Panc1 (cell line): ENCODE measurements at places on chromosomes 4 and X.

GRCh38 chrX:95382799-95383198 lies 1301.8 kb upstream of the DIAPH2 start:
- DNase-seq: no peak

- DNase-seq: no peak
Observed at GRCh38 chr4:2767705-2768074, 11.6 kb upstream of the TNIP2 start.

GRCh38 chr4:142311916-142312315 lies 534.2 kb downstream of the INPP4B start:
- DNase-seq: no peak

DNA sequence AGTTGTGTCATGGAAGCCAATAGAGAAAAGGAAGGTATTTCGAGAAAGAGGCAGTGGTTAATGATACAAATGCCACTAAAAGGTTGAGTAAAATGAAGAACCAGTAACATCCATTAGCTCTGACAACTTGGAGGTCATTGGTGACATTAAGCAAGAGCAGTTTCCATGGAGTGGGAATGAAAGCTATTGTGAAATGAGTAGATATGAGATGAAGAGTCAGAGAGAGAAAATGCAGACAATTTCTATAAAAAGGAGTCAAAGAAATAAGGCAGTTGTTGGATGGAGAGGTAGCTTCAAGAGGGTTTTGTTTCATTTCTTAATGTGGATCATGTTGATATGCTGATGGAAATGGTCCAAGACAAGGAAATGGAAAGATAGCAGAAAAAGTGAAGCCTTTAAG lies 9.6 kb upstream of the AMTN start:
- DNase-seq: no peak

GRCh38 chrX:68895341-68895755 lies 66.5 kb downstream of the EFNB1 start:
- no peak for DNase-seq

GRCh38 chrX:15373976-15374375 lies 10.2 kb downstream of the VEGFD start:
- no peak for DNase-seq

GRCh38 chrX:155108427-155108826 lies 37.1 kb downstream of the BRCC3 start:
- DNase-seq: no peak

DNA sequence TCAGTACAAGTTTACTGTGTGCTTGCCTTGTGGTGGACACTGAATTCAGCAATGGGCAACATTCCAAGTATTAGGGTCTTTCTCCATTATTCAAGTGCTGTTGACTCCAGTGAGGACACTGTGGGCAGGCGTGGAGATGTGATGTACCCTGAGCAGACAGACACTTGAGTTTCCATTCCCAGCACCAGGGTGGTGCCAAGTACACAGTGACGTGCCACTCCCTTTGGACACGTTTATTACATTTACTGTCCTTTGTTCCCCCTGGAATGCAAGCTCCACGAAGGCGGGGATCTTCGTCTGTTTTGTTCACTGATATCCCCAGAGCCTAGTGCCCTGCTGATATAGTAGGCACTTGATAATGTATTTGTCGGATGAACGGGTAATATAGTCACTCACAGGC lies 130.6 kb upstream of the STX18 start:
- no peak for DNase-seq

GRCh38 chr4:52311464-52312125 lies 260.5 kb downstream of the SPATA18 start:
- DNase-seq: no peak

GRCh38 chrX:45794995-45795337 lies 594.3 kb upstream of the DIPK2B start:
- DNase-seq: no peak

DNA sequence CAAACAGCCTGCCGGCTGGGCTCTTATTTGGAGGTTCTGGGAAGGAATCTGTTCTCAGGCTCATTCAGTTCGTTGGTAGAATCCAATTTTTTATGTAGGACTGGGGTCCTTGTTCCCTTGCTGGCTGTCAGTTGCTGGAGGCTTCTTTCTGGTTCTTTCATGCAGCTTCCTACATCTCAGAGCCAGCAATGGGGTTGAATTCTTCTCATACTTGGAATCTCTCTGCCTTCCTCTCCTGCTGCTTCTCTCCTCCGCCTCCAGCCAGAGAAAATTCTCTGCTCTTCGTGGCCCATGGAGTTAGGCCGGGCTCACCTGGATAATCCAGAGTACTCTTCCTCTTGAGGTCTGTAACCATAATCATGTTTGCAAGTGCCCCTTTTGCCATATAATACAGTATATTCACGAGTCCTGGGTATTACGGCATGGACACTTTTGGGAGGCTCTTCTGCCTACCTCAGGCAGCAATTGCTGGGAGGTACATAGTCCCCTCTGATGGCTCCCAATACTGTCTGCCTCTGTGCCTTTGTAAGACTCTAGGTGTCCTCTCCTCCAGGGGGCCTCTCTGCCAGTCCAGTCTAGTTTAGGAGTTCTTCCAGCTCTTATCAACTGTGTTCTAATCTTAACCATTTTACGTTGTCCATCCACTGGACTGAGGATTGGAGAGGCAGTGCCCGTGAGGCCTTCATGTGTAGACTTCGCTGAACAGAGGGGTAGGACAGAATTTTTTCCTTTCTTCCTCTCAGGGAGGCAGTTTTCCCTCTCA lies 2.2 kb downstream of the TRMT44 start:
- no peak for DNase-seq

DNA sequence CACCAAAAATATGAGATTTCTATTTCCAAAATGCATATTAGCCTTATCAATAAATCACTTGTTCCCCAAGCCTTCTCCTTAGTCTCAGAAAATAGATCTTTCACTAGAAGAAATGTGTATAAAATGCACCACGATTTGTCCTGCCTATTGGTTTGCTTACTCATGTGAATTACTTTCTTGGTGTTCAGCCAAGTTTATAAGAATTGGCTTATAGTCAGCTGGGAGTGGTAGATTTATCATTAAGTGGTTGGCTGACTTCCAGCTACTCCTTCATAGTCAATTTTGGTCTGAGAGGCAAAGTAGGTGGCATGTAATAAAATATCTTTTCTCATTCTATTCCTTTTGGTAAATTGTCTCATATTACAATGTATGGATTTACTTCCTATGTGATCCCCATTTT lies 1.3 kb downstream of the SULT1E1 start:
- DNase-seq: no peak

GRCh38 chrX:14193547-14193946 lies 163.9 kb upstream of the GEMIN8 start:
- DNase-seq: no peak

DNA sequence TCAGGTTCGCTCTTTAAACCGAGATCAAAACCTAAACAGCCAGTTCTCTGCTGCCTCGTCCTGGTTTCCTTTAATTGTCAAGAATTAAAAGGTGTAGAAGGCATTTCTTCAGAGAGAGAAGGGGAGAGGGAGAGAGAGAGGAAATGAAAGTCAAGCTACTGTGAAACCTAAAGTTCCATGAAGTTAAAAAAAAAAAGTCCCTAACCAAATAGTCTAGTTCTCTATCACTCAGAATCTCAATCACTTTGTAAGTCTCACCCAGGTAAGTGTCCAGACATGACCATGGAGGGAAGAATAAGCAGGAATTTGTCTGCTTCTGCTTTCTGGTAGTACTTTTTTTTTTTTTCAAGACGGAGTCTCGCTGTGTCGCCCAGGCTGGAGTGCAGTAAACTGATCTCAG lies 18.8 kb upstream of the SMIM14 start:
- DNase-seq: no peak

GRCh38 chr4:105126311-105127169 lies 20.1 kb upstream of the TET2 start:
- no peak for DNase-seq

DNA sequence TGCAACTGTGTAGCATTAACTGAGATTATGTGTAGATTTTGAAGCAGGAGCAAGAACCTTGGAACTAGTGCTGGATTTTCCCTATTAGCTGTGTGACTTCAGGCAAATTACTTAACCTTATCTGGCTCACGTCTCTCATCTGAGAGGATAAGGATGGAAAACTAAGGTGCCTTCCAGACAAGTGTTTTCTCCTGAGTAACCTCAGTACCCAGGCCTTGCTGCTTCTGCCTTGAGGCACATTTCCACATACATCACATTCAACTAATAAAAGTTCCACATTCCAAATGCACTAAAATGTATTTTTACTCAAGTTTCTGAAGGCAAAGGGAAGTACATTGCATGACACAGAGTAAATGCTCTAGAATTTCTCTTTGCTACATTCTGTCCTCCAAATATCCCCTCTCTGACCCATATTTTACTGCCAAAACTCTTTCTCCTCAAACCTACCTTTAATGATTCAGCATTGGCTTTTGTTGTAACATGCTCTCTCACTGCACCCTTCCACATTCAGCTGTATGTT lies 195.4 kb upstream of the ADGRL3 start:
- no peak for DNase-seq

DNA sequence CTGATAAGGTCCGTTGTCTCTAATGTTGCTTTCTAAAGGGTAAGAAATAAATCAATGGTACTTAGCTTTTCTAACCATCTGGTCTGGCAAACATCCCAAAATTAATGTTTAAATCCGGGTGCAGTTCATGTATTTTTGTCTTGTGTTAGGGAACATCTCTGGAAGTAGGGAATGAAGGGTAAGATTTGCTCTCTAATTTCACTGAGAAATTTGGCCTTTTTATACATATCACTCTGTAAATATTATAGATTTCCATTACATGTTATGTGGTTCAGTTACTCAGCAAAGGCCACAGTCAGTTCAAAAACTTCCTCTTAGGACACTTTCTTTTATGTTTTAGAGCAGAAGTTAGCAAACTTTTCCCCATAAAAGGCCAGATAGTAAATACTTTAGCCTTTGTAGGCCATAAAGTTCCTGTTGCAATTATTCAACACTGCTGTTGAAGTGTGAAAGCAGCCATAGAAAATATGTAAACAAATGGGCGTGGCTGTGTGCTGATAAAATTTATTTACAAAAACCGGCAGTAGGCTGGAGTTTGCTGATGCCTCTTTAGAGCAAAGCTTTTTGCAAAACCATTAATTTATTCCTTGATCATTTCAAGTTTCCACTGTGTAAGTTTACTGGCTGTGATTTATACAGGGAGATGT lies 218.1 kb downstream of the ANTXR2 start:
- no peak for DNase-seq

DNA sequence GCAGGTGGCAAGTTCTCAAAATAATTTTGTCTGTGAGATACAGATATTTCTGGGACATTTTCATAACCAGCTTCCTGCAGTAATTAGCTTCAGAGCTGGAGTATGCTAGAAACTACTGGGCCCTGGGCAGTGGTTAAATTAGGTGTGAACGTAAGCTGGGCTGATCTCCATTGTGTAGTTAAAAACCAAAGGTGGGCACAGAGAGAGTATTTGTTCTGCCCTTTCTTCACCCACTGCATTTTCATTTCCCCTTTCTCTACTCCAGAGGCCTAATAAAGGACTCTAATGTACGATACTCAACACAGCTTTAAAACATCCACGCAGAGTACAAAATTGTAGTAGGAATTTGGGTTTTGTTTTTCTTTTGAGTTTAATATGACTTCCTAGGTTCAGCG lies 252.7 kb downstream of the SPRY1 start:
- no peak for DNase-seq

GRCh38 chr4:99165978-99166377 lies 21.9 kb upstream of the ADH4 start:
- DNase-seq: no peak

- no peak for DNase-seq
Observed at GRCh38 chrX:19747652-19748610, 139.5 kb downstream of the SH3KBP1 start.
